ENCODE measurements at places on chromosomes 1 and 21. TPM values are rescaled to one million over a fixed set of nuclear protein-coding genes. Genes with fewer than 3 reads are reported as not detected.

DNA sequence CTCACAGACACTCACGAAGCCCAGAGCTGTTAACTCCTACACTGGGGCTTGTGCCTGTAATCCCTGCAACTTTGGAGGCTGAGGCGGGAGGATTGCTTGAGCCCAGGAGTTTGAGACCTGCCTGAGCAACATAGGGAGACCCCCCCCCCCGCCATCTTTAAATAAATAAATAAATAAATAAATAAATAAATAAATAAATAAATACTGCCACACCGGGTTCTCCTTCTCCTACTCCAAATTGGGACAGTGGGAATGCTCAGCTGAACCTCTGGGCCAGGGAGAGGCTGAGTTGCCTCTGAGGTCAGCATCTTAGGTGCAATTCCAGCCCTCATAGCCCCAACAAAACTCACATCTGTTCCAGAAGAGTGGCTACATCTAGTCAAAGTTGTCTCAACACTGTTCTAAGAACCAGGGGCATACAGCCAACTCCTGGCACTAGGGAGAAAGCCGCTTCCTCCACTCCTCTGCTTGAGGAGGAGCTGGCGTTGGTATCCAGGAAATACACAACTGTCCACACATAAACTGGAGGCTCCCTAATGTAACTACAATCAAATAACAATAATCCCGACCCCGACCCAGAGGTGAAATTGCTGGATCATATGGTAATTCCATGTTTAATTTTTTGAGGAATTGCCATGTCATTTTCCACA lies 27.0 kb downstream of the C1orf216 start:
- DNase-seq = no peak

DNA sequence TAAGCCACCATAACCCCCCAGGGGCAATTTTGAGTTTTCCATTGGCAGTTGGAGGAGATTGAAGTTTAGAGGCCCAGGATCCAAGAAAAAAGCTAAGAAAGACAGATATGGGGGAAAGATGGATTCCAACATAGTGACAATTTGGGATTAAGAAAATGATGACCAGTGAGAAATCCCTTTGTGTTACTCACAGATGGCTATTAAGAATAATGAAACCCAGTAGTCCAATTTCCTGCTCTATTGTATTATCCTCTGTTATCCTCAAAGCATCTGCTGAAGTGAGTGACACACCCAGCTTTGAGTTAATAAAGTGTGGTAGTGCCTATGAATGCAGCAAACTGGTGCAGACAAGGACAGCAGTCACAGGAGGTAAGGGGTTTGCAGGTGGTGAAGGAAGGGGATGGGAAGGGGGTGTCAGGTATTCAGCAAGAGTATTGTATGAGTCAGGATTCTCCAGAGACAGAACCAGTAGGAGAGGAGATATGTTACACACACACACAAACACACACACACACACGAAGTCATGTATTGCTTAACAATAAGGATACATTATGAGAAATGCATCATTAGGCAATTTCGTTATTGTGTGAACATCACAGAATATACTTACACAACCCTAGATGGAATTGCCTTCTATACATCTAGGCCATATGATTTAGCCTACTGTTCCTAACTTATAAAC lies 112.4 kb upstream of the VANGL1 start:
- no peak for DNase-seq

DNA sequence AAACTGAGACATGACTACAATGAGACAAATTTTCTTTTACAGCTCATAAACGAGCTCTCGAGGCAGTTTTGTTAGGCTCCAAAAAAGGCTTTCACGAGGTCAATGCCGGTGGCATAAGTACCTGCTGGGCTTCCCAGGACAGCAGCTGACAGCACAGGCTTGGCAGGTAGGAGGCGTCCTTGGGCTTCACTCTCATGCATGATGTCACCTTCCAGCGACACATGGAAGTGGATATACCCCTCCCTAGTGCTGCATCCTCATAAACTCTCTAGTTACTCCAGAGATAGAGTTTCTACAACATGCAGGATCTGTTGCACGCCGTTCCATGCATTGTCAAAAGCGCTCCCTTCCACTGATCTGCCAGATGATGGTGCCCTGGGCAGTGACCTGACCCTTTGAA lies 112.5 kb upstream of the PAXBP1 start:
- DNase-seq = no peak

DNA sequence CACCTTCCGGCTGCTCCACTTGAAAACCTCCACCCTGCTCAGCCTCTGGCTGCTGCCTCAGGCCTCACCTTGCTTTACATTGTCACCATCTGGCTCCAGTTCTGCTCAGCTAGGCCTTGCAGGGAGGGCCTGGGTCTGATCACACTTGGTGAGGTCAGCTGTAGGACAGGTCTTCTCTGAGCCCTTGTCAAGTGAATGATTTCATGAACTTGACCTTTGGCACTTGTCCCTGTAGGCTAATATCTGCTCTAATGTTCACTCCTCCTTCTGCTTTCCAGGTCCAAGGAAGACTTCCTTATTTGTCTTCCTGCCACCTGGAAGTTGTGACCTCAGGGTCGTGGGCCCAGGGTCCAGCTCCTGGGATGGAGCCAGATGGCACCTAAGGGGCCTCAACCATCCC lies 41.4 kb downstream of the PTPRF start:
- DNase-seq = no peak

The GPX7 gene
- 7.5 TPM for total RNA-seq

The KCNN3 gene
- total RNA-seq = 0.34 TPM

The ARTN gene
- 0.72 TPM for total RNA-seq

The LEMD1 gene
- total RNA-seq = 5.1 TPM

Data from suprapubic skin (tissue), 4 donors.